ENCODE measurements at places on chromosomes 7 and 10.

- no peak for DNase-seq
These were observed 25.4 kb downstream of the CALML3 start for GRCh38 chr10:5550250-5550545.

DNA sequence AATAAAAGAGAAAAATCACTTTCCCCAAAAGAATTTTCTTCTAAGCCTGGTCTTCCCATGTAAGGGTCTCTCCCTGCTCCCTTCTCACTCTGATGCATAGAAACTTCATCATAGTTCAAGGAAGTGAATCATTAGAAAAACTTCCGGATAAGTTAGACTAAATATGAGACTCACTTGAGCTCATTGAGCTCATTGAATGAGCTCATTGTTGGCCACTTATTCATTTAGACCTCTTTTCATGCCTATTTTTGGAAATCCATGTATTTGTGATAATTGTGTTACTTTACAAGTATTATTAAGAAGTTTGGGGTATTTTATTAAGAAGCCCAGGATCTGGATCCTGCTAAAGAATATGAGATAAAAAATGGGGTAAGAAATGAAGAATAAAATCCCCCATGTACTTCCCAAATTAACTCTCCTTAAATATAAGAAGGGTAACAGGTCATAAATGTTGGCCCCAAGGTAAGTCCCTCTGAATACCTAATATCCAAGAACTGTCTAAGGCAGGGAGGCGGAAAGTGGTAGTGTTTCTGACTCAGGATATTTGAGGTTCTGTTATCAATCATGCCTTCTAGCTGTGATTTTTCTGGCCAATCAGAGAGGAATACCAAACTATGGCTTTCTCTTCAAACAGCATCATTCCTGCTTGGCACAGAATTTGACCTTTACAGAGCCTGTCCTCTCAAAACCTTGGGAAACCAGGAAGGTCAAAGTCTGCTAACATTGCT is 236.5 kb upstream of the PTN start:
- no peak for DNase-seq

DNA sequence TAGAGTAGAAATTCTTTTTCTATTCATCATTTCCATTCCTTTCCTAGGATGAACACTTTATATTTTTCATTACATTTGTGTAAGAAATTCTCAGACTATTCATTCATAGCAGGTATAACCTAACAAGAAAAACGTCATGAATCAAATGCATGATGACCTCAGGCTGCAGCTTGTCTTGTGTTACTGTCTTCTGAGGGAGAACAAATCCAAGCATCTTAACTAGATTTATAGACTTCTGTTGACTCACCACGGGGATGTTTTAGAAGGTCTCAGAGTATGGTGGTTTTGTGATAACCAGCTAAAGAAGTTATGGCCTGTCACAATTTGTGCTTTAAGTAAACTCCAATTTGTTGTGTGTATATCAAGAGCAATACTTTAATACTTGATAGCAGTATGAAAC is 102.7 kb downstream of the ANKRD7 start:
- DNase-seq, result no peak

DNA sequence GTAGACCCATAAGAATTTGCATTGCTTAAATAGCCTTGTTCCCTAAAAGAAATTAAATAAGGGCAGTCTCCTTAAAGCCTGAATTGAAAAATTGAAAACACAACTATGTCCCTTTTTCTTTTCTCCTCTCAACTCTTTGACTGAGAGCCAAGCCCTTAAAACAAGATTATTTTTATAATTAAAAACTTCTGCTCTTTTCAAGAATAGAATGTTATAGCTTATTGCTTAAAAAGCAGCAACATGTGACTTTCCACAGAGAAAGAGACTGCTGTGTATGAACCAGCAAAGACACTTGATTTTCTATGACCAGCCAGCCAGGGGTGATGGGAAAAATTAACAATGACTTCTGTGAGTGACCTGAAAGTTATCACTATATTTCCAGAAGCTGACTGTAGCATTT is 295.2 kb upstream of the CELF2 start:
- no peak for DNase-seq

DNA sequence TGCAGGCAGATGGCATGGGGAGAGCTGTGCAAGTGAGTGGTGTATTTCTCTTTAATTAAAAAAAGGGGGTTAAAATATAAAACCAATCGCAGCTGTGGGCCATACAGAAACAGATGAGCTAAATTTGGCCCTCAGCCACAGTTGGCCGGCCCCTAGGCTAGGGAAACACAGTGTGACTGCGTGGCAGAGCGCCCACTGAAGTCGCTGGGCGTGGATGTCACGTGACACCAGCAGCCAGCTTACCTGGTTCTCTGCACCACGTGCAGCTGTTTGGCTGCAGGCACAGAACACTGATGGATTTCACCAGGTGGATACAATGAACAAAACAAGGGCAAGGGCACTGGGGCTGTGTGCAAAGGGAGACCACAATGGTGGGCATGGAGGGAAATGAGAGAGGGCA is 119.3 kb upstream of the ZNF746 start:
- no peak for DNase-seq

GRCh38 chr10:72692994-72693781 is 1.2 kb downstream of the MCU start:
- no peak for DNase-seq

Data from stimulated activated naive CD8-positive, alpha-beta T cell treated with anti-CD3 and anti-CD28 coated beads, Interleukin-15, amount 100 ng/mL, for 72 hours (primary cell).